Brain (organoid and tissue), 16 donors: ENCODE measurements at places on chromosomes 7 and 10.
A peak's percentile ranks its signal among the peaks of the same experiment; 100 is the strongest.

DNA sequence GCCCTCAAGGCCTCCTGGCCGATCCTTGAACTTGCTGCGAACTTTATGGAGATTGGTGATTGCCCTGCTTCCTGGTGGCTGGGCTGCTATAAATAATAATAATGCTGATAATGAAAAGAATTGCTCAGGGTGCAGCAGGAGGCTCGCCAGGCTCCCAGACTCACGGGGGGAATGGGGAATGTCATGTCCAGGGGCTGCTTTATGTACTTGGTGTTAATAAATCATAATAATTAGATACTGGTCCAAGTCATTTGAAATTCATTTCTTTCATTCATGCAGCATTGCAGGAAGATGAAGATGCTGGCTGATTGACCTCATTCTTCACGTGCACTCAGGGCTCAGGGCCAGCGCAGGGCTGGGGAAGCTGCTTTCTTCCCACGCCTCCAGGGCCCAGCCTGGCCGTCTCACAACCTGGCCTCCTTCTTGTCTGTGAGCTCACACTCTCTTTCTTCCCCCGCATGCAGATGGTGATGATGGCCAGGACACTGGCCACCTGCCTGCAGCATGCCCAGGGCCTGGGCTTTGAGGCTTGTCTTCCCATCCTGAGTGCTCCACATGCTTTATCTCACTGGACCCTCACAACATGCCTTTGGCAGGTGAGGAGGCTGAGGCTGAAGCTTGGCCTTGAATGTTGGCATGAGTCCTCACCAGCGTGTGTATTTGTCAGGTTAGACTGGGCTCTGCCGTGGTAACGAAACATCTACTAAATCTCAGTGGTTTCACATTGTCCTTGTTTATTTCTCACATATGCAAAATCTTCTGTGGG, 138.4 kb upstream of the TNS3 start:
- DNase-seq: peak; percentile 25

GRCh38 chr10:86663576-86664339, 4.6 kb upstream of the LDB3 start:
- no peak for DNase-seq

DNA sequence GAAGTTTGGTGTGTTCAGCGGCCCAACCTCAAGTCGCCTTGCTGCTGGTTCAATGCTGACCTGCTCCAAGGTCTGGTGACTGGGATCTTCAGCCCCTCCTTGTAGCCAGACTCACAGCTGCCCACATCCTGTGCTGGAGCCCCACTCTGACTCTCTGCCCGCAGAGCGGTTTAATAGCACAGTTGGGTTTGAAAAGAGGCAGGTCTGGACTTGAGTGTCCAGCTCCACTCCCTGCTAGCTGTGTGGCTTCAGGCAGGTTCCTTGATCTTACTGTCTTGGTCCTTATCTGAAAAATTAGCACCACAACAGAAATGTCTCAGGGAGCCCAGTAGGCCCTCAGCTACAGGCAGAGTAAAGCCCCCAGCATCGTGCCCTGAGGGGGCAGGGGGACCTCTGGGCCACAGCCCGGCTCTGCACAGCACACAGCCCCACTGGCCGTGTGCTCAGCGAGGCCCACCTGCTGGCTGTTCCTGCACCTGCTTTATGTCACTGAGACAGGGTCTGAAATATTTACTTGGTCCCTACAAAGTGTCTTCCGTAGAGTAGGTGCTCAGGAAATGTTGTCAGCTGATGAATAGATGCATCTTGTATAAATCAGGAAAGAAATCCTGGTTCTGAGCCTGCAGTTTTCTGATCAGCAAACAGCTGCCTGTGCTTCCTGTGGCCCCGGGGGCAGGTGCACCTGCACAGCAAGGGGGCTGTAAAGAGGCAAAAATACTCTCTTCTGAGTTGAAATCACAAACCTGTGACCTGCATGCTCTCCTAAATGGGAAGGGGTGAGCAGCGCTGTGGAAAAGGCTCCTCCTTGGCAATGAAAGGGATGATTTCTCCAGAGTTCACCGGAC, 155.5 kb downstream of the SVIL start:
- no peak for DNase-seq

GRCh38 chr10:44467900-44468299, 83.0 kb upstream of the CXCL12 start:
- no peak for DNase-seq

DNA sequence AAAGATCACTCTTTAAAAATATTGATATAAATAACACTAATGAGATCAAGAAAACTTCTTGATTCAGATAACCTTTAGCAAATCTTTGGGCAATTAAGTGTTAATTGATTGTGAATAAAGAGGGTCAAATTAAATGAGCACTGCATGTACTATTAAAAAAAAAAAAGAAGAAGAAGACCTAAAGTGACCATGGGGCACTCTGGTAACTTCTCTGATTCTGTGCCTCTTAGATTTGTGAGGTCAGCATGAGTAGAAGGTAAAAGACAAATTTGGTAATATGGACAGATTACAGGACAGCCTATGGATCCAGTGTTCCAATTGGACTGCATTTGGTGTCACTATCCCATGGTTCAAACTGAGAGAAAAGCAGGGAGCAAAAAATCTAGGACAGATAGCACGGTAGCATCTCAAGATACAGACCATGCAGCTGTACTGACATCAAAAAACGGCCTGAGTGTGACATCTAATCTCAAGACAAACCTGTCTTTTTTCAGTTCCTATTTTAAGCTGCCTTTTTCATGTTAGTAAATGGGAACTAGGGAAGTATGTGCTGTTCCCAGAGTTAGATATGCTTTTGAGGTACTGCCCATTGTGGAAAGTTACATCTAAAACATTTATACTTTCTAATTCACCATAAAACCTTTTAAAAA, 128.0 kb downstream of the KCND2 start:
- DNase-seq: no peak

DNA sequence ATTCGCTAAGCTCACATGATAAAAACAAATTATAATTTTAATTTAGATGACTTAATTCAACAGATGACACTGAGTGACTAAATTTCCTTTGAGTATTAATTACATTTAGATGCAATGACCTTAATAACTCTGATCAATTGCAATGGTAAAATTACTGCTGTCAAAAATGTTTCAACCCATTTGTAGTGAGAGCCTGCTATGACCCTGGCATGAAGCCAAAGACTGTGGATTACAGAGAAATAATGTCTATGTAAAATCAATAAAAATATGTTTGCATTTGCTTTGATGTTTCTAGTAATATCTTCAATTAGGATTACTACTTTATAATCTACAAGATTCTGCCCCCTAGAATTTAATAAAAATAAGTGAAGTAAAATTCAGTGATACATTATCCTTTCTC, 15.6 kb downstream of the MKX start:
- no peak for DNase-seq

GRCh38 chr7:77565917-77566316, 28.8 kb downstream of the PTPN12 start:
- DNase-seq: no peak

- DNase-seq: no peak
Observed at GRCh38 chr10:119313644-119314043, 106.3 kb downstream of the GRK5 start.

- DNase-seq: no peak
Observed at GRCh38 chr7:561631-562373, 42.2 kb upstream of the PDGFA start.

GRCh38 chr10:49834976-49835375, 72.9 kb upstream of the OGDHL start:
- DNase-seq: no peak
